NCI-H1694 (cell line): ENCODE measurements at places on chromosomes 11 and 22.

- DNase-seq: no peak
These were observed 288.5 kb downstream of the NTM start for GRCh38 chr11:131658952-131659351.

- DNase-seq: no peak
These were observed 38.5 kb upstream of the NAV2 start for GRCh38 chr11:19673924-19674729.

GRCh38 chr22:37309211-37310074, 27.1 kb downstream of the CYTH4 start:
- DNase-seq: no peak

GRCh38 chr22:45230026-45230721, 10.5 kb downstream of the KIAA0930 start:
- no peak for DNase-seq

DNA sequence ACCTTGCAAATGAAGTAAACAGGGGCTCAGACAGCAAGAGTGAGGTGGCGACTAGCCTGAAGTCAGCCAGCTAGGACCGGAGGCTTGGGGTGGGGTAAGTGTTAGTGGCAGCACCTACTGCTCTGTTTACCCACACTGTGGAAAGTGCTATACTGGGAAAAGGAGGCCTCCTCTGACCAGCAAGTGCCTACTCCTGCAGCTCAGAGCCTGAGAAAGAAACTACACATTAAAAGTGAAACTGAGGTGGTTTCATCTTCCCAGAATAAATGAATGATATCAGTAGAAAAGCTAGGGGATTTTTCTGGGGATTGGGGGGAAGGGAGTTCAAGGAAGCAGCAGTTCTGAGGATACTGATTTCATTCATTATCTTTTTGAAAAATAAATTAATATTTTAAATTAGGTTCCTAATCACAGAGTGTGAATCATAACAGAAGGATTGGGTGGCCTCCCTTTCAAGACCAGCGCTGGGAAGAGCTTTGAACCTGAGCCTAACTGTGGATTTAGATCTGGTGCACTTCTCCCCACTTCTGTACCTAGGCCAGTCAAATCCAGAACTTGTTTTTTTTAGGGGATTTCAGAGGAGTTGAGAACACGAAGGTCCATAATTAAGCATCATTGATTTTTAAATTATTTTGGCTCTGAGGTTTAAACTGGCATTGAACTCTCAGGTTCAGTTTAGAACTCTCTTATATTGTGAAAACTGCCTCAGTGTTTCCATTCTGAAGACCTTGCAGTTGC, 48.1 kb upstream of the GRAMD1B start:
- DNase-seq: no peak

- DNase-seq: no peak
These were observed 14.2 kb downstream of the SCYL1 start for GRCh38 chr11:65538915-65539743.

DNA sequence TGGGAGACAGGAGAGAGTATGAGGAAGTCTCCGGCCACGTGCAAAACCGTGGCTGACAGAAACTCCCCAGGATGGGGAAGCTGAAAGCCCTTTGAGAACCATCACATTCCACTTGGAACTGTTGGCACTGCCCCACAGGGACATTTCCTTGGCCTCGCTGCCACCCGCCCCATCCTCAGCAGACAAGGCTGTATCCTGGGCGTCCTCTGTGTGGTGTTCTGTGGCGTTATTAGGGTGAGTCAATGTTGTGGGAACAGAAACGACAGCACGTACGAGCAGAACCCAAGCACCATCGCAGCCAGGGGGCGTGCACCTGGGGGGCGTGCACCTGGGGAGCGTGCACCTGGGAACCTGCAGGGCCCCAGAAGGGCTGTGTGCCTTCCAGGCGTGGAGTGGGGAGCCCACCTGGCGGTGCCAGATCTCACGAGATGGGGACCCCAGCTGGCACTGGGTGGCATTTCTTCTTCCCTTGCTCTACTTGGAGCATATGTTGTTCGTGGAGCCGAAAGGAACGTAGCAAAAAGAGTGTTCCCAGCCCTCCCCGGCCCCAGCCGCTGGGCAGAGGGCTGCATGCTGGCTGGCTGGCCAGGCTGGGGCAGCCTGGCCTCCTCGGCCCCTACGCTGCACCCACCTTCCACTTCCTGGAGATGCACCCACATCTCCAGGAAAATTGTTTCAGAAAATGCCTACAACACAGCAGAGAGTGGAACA, 35.4 kb downstream of the NFAM1 start:
- DNase-seq: no peak

DNA sequence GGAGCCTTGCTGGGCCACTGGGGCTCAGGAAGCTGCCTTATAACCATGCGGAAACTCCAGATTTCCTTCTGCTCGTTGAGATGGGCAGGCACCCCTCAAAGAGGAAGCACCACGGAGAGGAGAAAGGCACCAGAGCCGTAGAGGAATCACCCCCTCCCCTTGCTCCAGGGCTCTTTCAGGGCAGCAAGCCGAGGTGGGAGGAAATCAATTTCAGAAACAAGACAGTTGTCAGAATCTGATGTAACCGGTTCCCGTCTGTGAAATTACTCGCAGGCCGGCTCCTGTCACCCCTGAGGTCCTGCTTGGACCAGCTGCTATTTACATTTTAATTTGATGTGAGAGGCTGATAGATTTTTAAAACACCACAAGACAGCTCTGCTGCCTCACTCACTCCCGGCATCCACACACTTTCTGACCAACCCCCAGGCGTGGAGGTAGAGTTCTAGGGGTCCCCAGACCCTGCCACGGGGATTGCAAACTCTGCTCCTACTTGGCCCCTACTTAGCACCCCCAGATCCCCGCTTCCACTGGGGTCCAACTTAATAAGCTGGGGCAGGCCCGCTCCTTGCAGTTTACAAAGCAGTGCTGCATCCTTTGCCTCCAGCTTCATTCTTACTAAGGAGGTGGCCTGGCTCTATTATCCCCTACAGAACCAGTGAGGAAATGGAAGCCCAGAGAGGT, 162.5 kb downstream of the CEP164 start:
- DNase-seq: no peak

DNA sequence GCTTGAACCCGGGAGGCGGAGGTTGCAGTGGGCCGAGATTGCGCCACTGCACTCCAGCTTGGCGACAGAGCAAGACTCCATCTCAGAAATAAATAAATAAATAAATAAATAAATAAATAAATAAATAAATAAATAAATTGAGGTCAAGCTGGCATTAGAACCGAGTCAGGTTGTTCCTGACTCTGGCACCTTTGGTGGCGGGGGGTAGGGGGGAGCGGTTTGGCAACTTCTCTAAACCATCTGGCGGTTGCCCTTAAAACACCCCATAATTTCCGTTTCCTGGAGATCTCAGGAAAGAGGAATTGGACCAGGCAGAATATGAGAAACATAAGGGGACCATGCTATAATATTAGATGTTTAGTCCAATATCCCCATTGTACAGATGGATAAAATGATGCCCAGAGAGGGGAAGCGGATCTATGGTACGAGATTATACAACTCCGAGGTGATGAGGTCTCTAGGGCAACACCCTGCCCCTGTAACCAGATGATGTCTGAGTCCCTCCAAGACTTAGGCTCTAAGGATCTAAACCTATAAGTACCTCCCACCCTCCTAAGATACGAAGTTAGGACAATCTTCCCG, 785 bp downstream of the CLPB start:
- DNase-seq: no peak

DNA sequence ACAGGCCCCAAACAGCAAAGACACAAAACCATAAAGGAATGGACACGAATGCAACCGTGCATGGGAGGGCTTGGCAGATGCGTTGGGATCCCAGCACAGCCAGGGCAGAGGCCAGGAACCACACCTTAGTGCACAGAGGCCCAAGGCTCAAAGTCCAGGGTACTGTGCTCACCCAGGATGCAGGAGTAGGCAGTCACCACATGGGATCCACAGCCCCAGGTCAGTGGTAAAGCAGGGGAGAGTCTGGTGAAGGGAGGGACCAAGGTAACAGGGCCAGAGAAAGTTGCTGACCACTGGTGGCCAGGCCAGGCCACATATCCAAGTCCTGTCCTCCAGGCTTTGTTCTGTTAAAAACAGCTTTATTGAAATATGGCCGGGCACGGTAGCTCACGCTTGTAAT, 6.5 kb upstream of the CERK start:
- no peak for DNase-seq

DNA sequence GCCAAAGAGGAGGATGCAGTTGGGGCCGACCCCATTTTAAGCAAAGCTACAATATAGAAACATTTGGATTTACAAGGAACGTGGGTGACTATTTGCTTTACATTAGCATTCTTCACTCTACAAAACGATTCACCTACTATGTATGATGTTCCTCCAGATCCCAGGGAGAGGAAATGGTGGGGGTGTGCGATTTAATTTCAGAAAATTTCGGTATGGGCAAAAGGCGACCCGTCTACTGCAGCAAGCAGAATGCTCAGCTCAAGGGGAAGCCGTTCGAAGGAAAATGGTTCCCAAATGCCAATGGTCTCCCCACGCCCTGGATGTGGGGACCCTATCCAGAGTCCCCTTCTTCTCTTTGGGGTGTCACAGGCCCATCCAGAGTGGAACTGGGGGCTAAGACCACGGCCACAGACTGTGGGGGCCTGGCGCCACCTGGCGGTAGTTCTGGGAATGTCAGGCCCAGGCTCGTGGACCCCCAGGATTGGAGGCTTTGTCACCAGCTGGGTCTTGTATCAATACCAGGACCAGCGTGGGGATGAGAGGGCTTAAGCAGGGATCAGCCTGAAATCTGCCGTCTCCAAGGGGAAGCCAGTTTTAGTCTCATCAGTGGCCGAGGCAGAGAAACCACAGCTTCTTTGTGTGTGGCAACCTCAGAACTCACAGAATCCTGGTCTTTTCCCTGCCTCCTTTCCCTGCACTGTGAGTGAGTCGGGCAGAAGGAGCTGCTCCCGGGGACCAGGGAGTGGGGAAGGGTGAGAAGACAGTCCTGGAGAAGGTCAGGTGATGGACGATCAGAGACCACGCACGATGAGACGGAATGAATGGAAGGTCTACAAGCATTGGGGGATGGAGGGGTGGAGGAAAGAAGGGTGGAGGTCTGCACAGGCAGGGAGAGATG, 8.4 kb downstream of the LRRC10B start:
- peak; percentile 15 for DNase-seq

DNA sequence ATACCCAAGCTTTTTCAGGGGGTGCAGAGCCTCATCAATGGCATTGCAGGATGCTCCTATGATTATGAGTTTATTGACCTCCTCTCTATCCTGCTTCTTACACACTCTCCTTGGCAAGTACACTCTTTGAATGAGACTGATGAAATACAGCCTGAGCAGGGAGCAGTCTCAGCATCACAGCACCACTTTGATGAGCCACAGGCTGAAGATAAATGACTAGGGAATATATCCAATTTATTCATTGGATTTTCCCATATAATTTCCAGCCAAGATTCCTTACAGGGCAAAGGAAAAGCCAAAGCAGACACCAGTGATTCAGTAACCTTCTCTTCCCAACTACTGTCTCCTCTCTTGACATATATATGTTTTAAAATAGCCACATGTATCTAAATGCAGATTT, 79.2 kb downstream of the CASP12 start:
- no peak for DNase-seq

GRCh38 chr11:121153472-121153871, 52.4 kb downstream of the TECTA start:
- peak; percentile 6 for DNase-seq

DNA sequence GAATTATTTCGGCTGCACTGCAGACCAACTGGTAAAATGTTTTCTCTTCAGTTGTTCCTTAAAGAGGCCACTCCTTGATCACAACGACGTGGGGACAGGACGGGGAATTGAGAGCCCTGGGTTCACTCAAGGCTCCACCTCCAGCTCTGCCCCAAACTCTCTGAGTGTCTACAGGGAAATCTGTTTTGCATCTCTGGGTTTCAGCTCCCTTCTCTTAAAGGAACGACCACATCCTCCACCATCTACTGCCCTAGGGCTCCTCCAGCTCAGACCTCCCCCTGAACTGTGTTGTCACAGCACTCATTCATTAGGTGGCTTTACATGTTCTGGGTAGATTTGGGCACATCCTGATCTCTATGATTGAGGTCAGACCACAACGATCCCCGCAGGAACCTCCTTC, 5.1 kb upstream of the PPFIA1 start:
- DNase-seq: no peak

DNA sequence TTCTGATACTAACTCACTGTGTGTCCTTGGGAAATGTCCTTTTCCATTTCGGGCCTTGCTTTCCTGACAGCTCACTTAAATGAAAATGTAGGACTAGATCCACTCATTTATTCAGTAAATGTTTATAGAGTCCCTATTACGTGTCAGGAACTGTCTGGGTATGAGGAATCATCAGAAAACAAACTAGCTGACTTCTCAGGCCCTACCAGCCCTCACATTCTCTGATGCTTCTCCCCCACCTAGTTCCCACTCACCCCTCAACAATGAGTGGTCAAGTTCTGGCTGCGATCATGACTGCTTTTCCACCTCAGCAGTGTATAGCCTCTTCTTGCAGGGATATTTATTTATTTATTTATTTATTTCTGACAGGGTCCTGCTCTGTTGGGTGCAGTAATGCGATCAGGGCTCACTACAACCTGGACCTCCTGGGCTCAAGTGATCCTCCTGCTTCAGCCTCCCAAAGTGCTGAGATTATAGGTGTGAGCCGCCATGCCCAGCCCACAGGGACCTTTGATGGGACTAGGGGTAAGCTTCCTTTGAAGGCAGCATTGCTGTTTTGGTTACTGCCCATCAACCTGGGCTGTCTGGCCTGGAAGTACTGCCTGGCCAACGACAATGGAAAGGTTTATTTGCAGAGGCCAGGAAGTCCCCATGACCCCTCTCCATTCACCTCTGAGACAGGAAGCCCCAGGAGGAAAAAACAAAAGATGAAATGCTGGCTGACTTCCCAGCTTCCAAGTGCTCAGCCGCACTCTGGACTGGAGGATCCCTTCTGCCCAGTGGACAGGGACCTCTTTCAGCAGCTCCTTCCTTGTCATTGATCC, 33.1 kb upstream of the POLD3 start:
- DNase-seq: no peak

- no peak for DNase-seq
These were observed 90.3 kb downstream of the RPL27A start for GRCh38 chr11:8772571-8773519.

- no peak for DNase-seq
These were observed 6.8 kb upstream of the CHKA start for GRCh38 chr11:68127714-68128681.
